ENCODE measurements at places on chromosomes 6 and 20.

DNA sequence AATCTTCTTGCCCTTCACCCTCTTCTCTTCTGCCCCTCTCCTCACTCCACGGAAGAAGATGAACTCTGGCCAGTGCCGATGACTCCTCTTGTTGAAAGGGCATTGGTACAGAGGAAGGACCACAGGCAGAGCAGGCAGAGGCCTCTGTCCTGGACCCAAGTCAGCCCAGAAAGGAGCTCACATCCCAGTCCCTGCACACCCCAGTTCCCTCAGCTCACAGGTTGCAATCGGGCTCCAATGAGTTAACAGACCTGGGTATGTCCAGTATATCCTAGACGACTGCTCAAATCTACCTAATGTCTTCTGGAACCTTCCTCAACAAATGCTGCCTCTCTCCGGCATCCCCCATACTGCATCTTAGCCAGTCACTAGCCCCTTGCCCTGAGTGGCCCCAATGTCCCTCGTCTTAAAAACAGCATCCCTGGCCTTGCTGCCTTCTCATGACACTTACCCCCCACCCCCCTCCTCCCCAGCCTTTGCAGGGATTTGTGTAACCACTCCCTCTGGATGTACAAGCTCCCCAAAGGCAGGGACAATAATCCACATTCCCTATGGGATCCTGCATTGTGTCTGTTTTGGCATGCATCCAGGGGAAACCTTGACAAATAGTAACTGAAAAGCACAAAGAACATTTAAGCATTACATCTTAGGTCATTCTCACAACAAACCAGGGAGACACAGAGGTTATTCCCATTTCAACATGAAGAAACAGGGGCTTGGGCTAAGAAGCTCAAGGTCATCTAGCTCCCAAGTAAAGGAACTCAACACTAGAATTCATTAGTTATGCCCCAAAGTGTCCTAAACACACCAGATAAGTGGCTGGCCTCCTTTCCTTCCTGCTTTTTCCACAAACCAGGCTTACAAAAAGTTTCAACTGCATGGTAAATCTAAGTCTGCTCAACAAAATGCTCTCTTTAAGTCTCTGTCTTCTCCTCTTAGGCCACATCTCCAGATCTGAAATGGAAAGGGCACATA, 45.1 kb downstream of the TRERF1 start:
- no peak for DNase-seq

DNA sequence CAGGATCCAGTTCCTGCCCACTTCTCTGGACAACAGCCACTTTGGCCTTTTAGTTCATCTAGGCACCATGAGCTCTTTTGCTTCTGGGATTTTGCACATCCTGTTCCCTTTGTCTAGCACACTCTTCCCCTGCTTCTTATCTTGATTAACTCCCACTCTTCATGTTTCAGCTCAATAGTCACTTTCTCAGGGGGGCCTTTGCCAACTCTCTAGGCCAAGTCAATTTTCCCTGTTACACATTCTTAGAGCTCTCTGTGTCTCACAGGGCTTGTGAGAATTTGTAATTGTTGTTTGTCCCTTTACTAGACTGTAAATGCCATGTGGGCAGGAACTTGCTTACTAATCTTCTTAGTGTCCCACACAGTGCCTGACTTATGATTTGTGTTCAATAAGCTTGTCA, 58.1 kb upstream of the EPB41L1 start:
- DNase-seq: no peak

DNA sequence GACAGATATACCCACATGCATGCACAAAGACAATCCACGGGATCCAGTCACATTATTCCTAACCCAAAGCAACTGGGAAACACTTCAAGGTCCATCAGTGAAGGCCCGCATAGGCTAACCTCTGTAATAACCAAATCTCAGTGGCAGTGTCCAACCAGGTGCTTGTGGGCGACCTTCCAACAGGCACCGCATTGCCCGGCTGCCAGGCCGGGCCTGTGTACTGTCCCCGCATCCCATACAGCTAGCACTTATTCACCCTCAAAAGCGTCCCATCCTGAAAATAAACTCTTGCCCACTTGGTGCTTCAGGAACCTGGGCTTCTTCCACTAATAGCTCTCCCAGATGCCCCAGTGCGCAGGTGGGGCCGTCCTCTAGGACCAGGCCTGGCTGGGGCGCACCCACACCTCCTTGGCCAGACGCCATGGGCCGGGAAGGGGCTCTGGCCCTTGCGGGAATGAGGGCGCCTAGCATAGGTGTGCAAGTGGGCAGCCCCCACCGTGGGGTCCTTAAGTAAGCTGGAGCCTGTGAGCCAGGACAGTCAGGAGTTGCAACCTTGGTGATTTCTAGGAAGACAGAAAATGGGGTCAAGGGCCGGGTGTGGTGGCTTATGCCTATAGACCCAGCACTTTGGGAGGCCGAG, 1.1 kb upstream of the ENTPD6 start:
- DNase-seq: no peak

- no peak for DNase-seq
Measured at GRCh38 chr6:157954150-157955117, 27.2 kb upstream of the SYNJ2 start.

GRCh38 chr6:115120391-115120790, 777.6 kb upstream of the HS3ST5 start:
- no peak for DNase-seq

DNA sequence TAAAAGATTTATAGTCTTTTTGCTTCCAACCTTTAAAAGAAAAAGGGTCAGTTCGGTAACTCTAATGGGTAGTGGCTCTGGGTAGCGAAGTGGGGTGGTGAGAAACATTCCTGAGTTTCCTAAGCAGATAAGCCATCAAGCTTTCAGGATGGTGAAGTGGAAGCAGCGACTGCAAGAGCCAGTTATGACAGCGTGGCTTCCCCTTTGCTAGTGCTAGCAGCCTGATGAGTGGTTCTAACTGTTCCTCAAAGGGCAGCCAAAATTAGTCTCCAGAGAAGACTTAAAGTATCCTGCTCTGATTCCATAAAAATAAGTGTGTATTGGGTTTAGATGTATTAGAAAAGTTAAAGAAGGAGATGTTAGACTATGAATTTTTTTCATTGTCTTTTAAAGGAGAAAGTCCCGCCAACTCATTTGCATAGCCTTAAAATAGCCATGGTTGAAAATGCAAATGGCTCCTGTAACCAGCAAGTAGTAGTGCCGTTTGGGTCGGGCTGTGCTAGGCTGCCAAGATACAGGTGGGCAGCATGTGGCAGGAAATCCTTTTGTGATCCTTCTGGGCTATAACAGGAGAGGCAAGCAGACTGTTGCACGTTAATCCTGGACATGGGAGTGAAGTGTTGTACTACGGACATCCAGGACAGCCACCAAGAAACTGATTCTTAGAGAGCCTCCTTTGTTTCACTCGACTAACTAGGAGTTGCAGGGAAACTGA, 18.0 kb downstream of the ELOVL2 start:
- no peak for DNase-seq

DNA sequence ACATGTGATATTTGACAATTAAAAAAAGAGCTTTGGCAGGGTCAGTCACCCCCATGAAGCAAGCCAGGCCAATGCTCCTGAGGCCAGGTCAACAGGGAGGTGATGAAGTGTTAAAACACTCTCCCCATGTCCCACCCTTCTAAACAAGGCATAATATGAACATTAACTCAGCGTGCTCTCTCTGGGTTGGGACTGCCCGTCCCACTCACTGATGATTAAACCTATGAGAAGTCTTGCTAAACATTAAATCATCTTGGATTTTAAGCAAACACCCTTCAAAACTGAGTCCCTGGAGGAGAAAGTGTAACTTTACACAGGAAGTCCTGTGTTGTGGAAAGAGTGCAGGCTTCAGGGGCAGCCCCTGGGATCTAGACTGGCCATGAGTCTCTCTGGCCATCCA, 558.5 kb downstream of the CD83 start:
- no peak for DNase-seq

DNA sequence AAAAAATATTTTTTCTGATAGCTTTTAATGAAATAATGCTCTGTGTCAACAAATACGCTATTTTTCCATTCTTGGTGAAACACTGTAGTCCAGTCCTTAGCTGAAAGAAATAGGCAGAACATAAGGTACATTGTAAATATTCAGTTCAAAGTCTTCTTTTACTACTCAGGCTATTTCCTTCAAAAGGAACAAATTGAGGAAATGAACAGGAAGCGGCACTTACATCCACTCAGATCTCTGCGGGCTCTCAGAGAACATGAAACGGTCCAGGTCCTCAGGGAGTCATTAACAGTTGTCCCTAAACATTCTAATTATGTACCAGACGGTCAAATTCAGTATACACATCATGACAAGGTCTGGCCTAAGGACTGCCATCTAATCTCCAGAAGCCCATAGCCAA, 212.6 kb downstream of the KIF16B start:
- DNase-seq: no peak

DNA sequence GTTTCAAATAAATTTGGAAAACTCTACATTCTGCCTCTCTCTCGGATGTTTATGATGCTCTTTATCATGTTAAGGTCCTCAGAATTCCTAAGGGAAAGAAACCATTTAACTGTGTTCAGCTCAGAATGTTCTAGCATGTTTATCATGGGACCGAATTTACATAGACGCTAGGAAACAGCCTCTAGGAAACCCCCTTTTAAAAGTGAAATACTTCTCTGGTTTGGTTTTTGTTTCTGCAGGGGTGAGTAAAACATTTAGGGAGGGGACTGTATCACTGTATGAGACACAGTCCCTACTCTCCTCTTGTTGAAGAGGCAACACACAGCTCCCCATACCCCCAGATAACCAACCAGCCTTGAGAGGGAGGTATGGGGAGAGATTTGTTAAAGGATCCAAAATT, 267.6 kb upstream of the SUPT3H start:
- DNase-seq: no peak

GRCh38 chr20:19756761-19757486, 1.1 kb upstream of the RIN2 start:
- DNase-seq: no peak

Measured in activated CD8-positive, alpha-beta memory T cell treated with anti-CD3 and anti-CD28 coated beads for 1 hour (primary cell).